ENCODE measurements at places on chromosomes 2 and 18.
A peak's percentile ranks its signal among the peaks of the same experiment; 100 is the strongest.

- no peak for DNase-seq
Observed at GRCh38 chr2:197057959-197058358, 131.5 kb upstream of the PGAP1 start.

GRCh38 chr2:3823748-3824147 lies 120.4 kb downstream of the DCDC2C start:
- no peak for DNase-seq

DNA sequence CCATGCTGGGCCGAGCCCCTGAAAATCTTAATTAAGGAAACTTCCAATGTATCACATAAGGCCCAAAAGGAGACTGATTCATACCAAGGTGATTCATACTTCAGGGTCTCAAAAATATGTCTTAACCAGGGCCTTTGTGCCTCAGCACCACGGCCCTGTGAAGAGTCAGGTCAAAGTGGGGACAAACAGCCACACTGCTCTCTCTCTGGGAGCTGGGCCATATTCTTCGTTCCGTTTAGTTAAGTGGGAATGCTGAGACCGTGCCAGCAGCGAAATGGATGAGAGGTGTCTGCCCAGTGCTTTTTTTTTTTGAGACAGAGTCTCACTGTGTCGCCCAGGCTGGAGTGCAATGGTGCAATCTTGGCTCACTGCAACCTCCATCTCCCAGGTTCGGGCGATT lies 9.3 kb upstream of the PTMA start:
- DNase-seq = peak; percentile 54

GRCh38 chr2:76194031-76194775 lies 483.5 kb upstream of the GCFC2 start:
- DNase-seq = no peak

DNA sequence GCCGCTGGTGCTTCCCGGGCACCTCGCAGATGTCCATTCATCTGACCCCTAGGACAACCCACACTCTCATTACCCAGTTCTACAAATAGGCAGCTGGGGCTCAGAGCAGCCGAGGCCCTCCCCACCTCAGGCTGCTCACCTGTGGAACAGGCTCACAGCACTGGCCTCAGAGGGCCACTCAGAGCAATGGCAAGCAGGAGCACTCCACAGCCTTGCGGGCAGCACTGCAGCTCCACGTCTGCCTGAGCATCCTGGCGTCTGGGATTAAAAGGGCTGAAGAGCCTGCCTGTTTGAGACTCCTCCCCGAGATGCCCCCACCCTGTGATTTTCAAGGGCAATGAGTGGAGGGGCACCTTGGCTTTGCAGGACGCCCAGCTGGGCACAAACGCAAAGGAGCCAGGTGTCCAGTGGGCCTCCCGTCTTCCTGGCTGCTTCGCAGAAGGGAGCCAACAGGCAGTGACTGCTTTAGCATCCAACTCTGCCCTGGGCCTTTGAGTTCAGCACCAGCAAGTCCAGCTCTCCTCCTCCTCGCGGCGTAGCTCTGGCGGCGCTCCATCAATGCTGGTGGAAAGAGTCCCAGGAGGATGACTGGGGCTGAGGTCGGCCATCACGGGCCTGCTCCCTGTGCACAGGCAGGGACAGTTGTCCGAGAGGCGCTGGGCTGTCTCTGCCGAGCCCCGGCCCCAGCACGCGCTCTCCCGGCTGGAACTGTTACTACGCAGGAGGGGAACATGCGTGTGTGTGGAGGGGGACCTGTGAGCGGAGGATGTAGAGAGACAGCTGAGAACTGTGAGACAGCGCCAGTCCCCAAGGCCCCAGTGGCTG lies 297.2 kb downstream of the NDUFA10 start:
- peak; percentile 29 for DNase-seq

- DNase-seq = no peak
Observed at GRCh38 chr2:85180322-85181133, 47.3 kb downstream of the TCF7L1 start.

DNA sequence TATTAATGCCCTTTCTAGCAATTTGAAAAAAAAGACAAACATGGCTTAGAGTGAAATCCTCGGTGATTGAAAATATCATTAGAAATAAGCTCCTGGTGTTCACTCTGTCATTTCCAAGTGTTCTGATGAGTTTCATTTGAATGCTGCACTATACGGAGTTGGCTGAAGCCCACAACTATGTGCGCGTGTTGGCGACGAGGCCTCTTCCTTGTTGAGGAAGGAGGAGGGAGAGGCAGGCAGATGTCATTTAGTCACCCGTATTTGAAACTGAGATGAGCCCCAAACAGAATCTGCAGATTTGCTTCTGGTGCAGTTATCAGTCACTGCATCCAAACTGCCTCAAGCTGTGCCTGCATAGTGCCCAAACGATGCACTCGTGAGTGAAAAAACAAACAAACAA lies 23.5 kb upstream of the SKOR2 start:
- no peak for DNase-seq

GRCh38 chr2:98867539-98868309 lies 68.3 kb downstream of the CRACDL start:
- DNase-seq = no peak

DNA sequence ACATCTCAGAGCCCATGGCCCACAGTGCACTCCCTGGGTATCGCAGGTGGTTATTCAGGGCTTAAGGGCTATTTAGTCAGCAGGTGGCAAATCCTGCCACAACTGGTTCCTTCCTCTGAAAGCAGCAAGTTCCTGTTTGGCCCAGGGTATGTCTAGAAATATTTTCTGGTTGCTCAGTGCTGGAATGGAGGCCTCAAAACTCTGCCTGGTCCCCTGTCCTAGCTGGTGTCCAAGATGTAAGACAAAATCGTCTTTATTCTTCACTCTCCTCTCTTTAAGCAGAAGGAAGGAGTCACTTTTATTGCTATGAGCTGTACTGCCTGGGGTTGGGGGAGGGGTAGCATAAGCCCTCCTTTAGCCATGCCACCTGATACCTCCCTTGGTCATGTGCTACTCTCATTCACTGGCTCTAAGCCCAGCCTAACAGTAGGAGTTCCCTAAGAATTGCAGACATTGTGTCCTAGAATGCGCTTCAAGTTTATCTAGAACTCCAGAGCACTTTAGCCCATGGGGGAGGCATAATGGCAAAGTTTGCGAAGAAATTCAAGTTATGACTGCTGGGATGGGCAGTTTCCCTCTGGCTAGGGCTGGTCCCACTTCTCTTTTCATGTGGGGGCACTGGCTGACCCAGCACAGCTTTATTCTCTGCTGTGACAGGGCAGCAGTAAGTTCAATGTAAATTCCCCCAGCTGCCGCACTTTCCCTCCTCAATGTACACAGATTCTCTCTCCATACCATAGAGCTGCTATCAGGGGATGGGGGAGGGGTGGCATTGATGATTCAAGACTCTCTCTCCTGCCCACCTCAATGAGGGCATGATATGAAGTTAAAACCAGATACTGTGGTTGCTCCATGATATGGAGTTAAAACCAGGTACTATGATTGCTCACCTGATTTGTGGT lies 27.1 kb upstream of the CWC22 start:
- no peak for DNase-seq

DNA sequence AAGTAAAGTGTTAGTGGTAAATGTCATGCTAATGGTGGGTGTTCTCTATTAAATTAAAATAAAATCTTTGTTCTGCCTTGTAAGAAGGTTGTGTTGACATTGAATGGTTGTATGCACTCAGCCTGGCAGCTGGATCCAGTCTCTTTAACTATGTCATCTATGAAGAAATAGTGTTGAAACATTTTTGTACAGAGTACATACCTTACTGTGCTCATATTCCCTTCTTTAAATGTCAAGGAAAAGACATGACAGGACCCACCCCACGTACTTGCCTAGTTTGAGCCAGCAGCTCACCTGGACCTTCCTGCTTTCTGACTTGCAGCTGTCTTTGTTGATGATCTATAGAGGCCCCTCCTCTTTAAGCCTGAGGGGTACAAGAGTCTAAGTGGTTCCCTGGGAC lies 85.6 kb upstream of the ST3GAL5 start:
- no peak for DNase-seq

- no peak for DNase-seq
Observed at GRCh38 chr2:181371782-181372645, 85.2 kb upstream of the ITGA4 start.

- no peak for DNase-seq
Observed at GRCh38 chr18:32812342-32812741, 39.5 kb upstream of the KLHL14 start.

DNA sequence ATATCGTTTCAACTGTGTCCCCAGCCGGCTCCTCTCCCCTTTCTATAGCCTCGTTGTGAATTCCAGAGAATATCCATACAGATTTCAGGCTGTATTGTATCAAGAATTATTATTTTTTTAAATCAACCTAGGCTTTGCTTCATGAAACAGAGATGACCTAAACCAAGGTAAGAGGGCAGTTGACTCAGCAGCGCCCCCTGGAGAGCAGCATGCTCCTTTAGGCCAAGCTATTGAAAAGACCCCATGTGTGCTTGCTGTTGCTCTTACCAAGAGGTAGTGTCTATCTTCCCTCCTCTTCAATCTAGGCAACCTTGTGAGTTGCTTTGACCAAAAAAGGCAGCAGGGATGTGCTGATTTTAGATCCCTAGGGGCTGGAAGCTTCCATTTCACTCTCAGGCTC lies 426.7 kb upstream of the SMIM21 start:
- DNase-seq = no peak

GRCh38 chr2:144430722-144431391 lies 89.1 kb downstream of the ZEB2 start:
- DNase-seq = no peak

DNA sequence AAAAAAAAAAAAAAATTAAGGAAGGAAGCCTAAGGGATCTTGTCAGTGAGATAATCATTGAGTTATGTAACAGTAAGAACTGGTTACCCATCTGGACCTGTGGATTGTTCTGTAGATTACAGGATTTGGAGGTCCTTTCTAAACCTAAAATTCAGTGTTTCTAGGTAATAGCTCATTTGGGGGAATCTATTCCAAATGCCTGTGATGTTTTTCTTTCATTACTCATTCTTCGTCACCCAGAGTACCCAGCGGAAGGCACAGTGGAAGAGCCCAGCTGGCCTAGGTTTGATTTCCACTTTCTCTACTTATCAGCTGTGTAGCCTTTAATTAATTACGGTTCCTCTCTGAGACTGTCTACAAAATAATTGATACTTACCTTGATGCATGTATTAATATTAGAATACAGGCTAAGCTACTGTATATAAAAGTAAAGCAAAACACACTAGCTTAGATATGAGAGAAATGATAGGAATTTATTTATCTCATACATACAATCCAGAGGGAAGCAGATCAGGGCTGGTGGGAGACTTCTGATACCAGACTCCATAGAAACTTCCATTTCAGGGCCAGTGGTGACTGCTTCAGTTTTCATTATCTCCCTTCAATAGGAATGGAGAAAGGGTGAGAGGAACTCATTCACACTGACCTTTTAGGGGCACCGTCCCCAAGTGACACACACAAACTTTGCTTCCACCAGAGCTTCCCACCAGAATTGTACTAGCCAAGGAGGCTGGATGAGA lies 115.8 kb upstream of the NOSTRIN start:
- no peak for DNase-seq

DNA sequence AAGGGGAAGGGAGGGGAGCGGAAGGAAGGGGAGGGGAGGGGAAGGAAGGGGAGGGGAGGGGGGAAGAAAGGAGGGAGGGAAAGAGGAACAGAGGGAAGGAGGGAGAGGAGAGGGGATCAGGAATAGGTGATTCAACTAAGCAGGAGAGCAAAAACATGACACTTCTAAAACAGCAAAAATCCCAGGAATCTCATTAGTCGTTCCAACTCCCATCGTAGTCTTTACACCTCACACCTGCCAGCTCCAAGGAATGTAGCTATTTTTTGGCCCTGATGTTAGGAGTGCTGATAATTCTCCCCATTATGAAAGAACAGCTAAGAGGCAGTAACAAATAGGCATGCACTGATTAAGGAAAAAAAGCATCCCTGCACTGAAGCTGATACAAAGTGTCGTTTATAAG lies 709.9 kb upstream of the PKDCC start:
- DNase-seq = no peak

DNA sequence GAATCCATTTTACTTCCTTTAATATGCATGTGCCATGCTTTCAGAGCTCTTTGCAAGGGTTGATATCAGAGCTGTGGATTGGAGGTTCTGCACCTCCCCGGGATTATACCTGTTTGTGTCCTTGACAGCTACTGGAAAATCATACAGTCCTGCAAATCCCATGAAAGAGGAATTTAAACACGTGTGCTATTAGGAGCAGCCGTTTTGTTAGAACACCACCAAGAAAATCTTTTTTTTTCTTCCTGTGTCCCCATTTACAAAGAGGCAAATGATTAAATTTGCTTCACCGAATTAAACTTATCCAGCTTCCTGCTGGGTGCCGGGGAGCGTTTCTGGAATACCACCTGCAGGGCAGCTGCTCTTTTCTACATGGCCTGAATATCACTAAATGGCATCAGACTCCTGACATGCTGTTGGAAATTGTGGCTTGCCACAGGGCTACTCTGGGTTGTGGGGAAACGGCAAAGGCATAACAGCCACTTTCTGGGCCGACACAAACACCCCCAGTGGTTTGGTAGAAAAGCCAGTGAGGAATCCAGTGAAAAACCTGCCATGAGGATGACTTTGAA lies 23.4 kb upstream of the SOX11 start:
- no peak for DNase-seq

GRCh38 chr2:194867328-194867727 lies 789.7 kb upstream of the SLC39A10 start:
- no peak for DNase-seq

- no peak for DNase-seq
Observed at GRCh38 chr2:218022131-218022850, 19.5 kb upstream of the TNS1 start.

- DNase-seq = no peak
Observed at GRCh38 chr2:66830881-66831280, 396.0 kb downstream of the MEIS1 start.

DNA sequence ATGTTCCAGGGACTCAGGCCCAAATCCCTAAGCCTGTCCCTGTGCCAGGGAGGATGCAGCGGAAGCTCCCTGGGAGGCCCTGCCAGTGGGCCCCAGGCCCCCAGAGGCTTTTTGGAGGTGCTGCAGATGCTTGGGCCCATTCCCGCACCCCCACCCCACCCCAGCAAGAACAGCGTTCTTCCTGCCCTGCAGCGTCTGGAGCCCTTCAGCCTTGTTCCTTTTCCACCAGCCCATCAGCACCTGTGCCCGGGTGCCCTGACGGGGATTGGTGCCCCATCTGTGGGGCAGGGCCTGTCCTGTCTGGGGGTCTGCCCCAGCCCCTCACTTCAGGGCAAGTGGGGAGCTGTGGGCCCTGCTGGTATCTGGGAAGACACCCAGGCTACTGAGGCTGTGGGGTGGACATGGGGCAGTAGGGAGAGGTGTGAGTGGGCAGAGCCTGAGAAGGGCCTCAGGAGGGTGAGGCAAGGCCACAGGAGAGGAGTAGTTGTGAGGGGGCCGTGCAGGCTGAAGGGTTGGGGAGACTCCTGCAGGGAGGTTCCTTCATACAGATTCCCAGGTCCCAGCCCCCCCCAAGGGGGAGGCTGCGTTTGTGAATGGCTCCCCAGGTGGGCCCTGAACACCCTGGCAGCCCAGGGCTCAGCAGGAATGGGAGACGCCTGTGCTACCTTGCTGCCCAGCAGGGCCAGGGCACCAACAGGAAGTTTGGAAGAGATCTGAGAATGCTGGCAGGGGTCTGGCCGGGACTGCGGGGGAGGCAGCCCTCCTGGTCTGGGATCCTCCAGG lies 2.4 kb downstream of the RNPEPL1 start:
- DNase-seq = no peak

GRCh38 chr18:33937270-33937816 lies 287.4 kb downstream of the NOL4 start:
- no peak for DNase-seq
